KBM-7 (cell line): ENCODE measurements at places on chromosomes 3 and 15.

GRCh38 chr3:57689367-57690053, 3.4 kb downstream of the DENND6A start:
- DNase-seq, result peak; percentile 18

DNA sequence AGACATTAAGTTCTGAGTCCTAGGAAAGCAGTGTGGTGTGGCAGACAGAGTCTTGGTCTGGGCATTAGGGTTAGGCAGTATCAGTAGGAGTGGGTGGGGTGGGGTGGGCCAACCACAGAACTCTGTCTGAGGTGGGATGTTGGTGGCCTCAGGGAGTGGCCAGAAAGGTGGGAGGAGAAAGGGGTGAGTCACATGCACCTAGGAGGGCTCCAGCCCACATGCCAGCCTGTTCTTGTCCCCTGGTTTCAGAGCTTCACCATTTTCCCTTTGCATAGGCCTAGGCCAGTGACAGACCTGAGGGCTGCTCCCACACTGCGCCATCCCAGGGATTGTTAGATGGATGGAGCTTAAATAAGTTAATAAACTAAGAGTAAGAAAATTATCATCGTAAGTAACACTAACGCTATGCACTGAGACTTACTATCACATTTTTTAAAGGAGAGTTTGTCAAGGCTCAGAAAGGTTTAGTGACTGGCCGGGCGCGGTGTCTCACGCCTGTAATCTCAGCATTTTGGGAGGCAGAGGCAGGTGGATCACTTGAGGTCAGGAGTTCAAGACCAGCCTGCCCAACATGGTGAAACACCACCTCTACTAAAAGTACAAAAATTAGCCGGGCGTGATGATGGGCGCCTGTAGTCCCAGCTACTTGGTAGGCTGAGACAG, 33.8 kb downstream of the DNASE1L3 start:
- no peak for DNase-seq

DNA sequence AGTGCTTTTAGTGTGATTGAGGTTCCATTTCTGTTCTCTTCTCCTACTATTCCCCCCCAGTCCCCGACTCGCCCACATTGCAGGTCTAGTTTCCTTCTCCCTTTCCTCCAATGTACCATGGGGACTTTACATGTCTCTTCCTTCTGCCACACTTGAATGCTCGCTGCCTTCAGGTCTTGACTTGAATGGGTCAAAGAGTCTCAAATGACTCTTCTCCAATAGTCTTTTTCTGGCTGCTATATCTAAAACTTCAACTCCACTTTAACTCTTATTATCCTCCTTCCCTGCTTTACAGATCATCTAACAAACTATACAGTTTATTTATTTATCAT, 213.9 kb upstream of the SLC2A2 start:
- DNase-seq, result no peak

DNA sequence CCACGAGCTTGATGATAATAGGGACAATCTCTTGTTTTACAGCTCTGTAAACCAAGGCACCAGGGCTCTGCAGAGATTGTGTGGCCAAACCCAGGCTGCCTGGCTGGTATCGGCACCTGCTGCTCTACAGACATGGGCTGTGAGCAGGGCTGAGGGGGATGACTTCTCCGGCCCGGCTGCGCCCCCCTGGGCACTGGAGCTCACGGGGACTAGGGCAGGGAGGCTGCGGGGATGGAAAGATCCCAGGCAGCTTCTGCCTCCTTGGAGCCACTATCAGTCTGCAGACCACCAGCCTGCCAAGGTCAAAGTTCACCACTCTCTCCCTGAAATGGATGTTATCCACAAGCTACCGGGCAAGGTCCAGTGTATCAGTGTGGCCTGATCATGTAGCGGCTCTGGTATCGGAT, 22.0 kb upstream of the PIGZ start:
- DNase-seq, result no peak

GRCh38 chr3:51297333-51297732, 87.8 kb upstream of the MANF start:
- no peak for DNase-seq

GRCh38 chr3:195565716-195566115, 18.0 kb downstream of the APOD start:
- no peak for DNase-seq

- DNase-seq, result no peak
Observed at GRCh38 chr3:2967871-2968270, 142.3 kb downstream of the IL5RA start.

GRCh38 chr3:46090161-46090591, 62.9 kb upstream of the XCR1 start:
- no peak for DNase-seq

- peak; percentile 67 for DNase-seq
Observed at GRCh38 chr3:153284282-153284938, 122.4 kb downstream of the RAP2B start.

- no peak for DNase-seq
Observed at GRCh38 chr15:71232411-71232810, 117.1 kb downstream of the THSD4 start.

GRCh38 chr15:23436421-23436820, 10.6 kb downstream of the GOLGA6L2 start:
- no peak for DNase-seq

GRCh38 chr3:71978150-71978721, 193.3 kb upstream of the PROK2 start:
- no peak for DNase-seq

DNA sequence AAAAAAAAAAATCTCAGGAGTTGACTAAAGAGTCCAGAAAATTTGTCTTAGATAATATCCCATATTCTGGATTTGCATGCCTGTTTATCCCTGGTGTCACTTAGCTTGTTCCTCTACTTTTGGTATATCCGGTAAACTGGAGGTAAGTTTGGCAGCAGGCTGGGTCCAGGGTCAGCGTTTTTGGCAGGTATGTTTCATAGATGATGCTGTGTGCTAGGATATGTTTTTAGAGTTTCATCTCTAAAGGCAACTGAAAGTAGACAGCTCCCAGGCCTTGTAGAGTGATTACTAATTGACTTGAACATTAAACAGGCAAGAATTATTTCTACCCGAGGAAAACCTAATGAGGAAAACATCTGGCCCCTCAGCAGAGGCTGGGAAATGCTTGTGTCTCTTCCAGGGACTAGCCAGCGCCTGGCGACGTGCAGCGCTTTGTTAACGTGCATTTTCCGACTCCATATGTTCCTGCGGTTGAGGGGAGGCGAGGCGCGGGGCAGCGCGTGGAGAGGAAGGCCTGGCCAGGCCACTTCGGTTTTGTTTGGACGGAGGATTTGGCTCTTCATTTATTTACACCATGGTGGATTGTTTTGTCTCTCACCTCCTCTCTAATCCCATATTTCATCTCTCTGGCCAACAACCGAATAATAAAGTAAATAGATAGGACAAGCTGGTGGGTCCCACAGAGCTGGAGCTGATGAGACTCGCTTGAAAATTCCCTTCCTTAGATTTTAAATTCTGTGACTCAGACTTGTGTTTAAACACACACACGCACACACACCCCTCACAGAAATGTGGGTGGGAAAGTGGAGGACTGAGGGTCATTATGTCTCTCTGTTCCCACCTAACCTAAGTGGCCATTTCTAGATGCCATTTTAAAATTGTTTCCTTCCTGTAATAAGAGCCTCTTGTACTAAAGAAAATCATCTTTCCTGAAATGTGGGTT, 65.3 kb downstream of the ASB7 start:
- no peak for DNase-seq

GRCh38 chr3:188829576-188829975, 342.2 kb upstream of the TPRG1 start:
- DNase-seq, result no peak

DNA sequence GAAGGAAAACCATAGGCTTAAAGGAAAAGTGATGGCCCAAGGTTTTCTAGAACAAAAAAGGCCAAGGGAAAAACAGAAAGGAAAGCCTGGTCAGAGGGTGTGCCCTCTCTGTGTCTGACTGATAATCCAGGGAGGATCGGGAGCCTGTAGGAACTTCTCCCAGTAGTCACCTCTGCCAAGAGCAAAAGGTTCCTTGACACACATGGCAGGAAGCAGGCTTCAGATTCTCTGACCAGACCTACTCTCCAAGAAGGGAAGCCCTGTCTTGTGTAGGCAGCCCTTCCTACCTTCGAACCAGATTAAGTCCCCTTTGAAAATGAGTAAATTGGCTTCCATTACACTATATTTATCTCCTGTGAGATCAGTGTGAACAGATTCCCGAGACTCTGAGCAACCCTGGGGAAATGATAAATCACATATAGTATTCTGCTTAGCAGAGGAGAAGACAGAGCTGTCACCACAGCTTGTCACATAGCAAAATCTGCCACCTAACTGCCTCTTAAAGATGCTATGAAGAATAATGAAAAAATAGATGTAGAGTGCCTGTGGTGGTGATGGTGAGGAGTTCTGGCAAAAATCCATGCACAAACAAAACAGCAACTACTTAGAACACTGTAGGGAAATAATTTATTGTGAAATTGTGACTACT, 38.8 kb downstream of the PARP14 start:
- no peak for DNase-seq

- DNase-seq, result no peak
Observed at GRCh38 chr15:46607077-46607476, 972.2 kb downstream of the SQOR start.

GRCh38 chr3:112967828-112968227, 7.1 kb downstream of the CD200R1 start:
- DNase-seq, result no peak

DNA sequence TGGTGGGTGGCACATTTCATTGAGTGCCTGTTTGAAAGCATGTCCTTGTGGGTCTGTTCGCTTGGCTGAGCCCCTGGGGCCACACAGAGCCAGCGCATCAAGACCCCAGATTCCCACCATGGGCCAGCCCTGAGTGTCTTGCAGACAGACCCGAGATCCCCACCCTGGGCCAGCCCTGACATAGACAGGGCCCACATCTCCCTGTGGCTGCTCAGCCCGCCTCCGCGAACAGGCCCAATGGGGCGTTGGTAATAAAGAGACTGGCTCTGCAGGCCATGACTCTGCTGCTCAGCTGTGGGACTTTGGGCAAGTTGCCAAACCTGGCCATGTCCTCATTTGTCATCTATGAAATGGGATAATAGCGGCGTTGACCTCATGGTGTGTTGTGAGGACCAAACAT, 22.6 kb downstream of the FAH start:
- DNase-seq, result no peak

DNA sequence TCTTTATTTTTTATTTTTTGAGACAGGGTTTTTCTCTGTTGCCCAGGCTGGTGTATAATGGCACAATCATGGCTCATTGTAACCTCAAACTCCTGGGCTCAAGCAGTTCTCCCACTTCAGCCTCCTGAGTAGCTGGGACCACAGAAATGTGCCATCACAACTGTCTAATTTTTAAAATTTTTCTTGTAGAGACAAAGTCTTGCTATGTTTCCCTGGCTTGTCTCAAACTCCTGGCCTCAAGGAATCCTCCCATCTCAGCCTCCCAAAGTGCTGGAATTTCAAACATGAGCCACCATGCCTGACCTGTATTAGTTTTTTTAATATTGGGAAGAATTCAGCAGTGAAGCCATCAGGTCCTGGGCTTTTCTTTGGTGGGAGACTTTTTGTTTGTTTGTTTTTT, 13.6 kb upstream of the CLDN11 start:
- DNase-seq, result no peak

DNA sequence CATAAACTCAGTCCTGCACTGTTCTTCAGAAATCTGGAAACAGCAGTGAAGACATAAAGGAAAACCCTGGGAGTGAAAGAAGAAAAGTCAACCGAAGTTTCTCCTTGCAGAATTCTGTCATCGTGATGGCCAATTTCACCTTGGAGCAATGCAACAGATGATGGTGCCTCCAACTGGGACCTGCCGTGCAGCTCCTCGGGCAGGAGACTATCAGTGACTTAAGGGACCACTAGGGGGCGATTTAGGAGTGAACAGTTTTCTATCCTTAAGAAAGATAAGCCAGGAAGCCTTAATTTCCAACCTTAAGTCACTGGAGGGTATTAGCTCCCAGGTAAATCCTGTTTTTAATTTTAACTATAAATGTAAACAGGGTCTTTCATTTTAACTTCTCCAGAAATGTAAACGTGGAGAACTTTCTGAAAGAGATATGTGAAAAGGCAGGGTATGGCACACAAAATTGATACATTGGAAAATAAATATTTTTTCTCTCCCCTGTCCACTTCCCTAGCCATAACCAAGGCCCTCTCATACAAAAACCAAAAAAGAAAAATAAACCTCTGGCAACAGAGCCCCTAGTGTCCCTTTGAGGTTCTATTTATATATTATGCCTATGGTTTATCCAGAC, 116.3 kb downstream of the PDZRN3 start:
- peak; percentile 37 for DNase-seq

GRCh38 chr3:15478640-15478979, 42.9 kb downstream of the COLQ start:
- no peak for DNase-seq

GRCh38 chr3:71885006-71885405, 100.1 kb upstream of the PROK2 start:
- DNase-seq, result no peak

- no peak for DNase-seq
Observed at GRCh38 chr3:59265566-59265965, 215.7 kb upstream of the CFAP20DC start.

DNA sequence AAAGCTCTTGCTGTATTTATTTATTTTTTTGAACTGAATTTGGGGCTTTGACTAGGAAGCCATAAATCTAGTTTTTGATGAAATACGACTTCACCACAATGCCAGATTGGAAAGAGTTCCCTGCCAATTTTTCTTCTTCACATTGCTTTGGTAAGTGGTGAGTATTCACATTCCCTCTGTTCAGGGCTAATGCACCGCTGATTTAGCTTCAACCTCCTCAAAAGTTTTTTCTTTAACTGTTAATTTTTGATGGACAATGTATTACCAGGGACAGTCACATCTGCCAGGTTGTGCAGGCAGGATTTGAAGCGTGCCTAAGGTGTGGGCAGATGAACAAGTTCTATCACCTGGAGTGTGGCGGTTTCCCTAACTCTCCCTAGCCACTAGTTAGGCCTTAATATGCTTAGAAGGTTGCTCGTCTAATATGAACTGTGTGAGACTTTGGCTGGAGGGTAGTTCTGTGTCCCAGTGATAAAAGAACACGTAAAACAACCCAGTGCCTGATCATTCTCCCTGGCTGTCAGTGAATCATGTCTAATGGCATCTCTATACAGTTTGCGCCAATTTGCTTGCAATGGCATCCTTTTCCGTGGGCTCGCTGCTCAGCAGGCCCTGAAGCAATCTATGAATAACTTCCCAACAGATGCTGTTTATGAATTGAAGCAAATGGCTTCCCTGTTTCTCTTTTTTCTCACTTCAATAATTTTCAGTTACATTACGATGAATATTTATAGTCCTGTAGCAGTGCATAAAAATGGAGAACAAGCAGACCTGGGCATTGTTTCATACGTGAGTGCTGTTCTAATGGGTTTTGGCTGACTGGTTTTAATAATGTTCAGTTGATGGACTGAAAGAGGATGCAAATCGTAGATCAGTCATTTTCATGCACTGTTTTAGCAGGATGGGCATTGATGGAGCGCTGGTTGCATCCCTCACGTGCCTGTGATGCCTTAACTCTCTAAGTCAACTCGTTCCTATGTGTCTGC, 243.2 kb upstream of the SUCLG2 start:
- DNase-seq, result no peak
